Pancreas (tissue), 10 donors: ENCODE measurements at places on chromosomes 12 and 14. TPM values are rescaled to one million over a fixed set of nuclear protein-coding genes. Genes with fewer than 3 reads are reported as not detected.
A peak's percentile ranks its signal among the peaks of the same experiment; 100 is the strongest.

Gene TMPRSS12
- not detected for polyA plus RNA-seq

Gene TRIM9
- 3.4 TPM for polyA plus RNA-seq

Gene SPRING1
- 8.4 TPM for polyA plus RNA-seq

Gene PARP11
- polyA plus RNA-seq, result 3.6 TPM

DNA sequence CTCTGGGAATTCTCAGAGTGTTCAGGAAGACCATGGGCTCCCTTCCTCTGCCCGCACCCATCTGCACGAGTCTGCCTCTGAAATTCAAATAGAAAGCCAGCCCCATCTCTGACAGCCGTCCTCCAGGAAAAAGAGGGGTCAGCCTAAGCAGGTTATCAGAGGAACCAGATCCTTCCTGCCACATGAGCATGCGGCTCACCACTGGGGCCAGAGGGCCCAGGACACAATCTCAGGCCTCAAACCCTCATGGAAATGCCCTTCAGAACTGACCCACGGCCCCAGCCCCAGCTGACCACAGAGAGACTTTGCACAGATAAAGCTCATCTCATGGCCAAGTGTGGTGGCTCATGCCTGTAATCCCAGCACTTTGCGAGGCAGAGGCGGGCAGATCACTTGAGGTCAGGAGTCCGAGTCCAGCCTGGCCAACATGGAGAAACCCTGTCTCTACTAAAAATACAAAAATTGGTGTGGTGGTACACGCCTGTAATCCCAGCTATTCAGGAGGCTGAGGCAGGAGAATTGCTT lies 23.2 kb downstream of the PXN start:
- H3K4me1 ChIP-seq, result peaks cover 5% of the 10 kb centered on the region
- no peaks in the 10 kb centered on the region for H3K27me3 ChIP-seq

- H3K36me3 ChIP-seq, result no peaks in the 10 kb centered on the region
- no peaks in the 10 kb centered on the region for H3K27me3 ChIP-seq
- no peak overlapping the region for H3K4me3 ChIP-seq
Measured at GRCh38 chr14:78519863-78520262, 349.7 kb downstream of the NRXN3 start.

- no peaks in the 10 kb centered on the region for H3K27me3 ChIP-seq
- H3K36me3 ChIP-seq, result no peaks in the 10 kb centered on the region
- H3K4me1 ChIP-seq, result no peaks in the 10 kb centered on the region
- no peak overlapping the region for H3K27ac ChIP-seq
- H3K4me3 ChIP-seq, result no peak overlapping the region
- no peak for DNase-seq
Measured at GRCh38 chr14:85205875-85206274, 324.1 kb upstream of the FLRT2 start.

GRCh38 chr12:53097564-53098353 lies at the start of gene IGFBP6:
IGFBP6 (plus strand) TSS chr12:53097667; CDS start chr12:53097718, 51 bp downstream.
- peak; percentile 53 for DNase-seq
- no peaks in the 10 kb centered on the region for H3K27me3 ChIP-seq
- peak within 1 kb of the TSS; percentile 66 for H3K27ac ChIP-seq

Gene CMA1
- not detected for polyA plus RNA-seq

Gene SPX
- polyA plus RNA-seq, result 13.4 TPM

Gene PIP4P1
- 38.2 TPM for polyA plus RNA-seq

- H3K4me3 ChIP-seq, result no peak overlapping the region
- H3K36me3 ChIP-seq, result no peaks in the 10 kb centered on the region
- no peaks in the 10 kb centered on the region for H3K27me3 ChIP-seq
Measured at GRCh38 chr14:79727900-79728299, 483.4 kb downstream of the DIO2 start.

Gene CLEC9A
- polyA plus RNA-seq, result not detected

Gene GCN1
- polyA plus RNA-seq, result 18.9 TPM

DNA sequence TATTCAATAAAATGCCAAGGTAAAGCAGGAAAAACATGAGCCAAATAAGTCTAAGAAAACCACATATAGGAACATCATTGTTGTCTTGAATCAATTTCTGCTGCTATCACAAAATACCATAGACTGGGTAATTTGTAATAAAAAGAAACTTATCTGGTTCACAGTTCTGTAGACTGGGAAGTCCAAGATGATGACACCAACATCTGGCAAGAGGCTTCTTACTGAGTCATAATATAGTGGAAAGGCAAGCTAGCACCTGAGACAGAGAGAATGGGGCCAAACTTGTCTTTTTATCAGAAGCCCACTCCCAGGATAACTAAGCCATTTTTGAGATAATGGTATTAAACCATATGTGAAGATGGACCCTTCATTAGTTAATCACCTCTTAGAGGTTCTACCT lies 975.9 kb downstream of the FLRT2 start:
- no peak overlapping the region for H3K4me3 ChIP-seq
- no peaks in the 10 kb centered on the region for H3K4me1 ChIP-seq
- H3K36me3 ChIP-seq, result no peaks in the 10 kb centered on the region

Gene CCDC38
- not detected for polyA plus RNA-seq

Gene OAS3
- polyA plus RNA-seq, result 2.3 TPM

DNA sequence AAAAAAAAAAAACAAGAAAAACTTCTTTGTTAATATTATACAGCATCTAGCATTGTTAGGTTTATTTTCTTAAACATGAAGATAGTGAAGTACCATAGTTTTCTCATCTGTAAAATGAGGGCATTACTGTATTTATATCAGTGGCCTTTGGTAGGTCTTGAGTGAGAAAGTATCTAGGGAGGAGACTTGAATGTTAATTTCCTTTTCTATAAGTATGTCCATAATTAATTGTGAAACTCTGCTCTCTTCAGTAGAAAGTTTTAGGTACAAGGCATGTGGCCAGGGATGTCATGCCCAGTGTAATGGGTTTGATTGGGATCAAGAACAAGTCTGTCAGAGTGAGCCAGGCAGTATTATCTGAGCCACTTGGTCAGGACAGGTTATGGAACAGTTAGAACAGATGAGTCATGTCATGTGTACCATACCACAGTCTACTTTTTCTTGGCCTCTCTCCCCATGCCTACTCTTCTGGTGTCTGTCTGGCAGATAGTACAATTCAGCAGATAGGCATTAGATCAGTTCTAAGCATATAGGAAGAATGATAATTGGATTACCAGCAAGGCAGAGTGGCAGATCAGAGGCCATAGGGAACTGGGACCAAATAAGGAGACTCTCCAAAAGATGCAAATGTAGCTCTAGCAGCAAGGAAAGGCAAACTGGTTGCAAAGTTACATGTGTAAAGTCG lies 30.4 kb downstream of the FBXO34 start:
- no peaks in the 10 kb centered on the region for H3K27me3 ChIP-seq
- no peak overlapping the region for H3K27ac ChIP-seq
- H3K4me3 ChIP-seq, result no peak overlapping the region
- H3K36me3 ChIP-seq, result no peaks in the 10 kb centered on the region
- DNase-seq, result no peak

GRCh38 chr14:90981636-90982035 lies 78.8 kb downstream of the RPS6KA5 start:
- DNase-seq, result no peak
- no peaks in the 10 kb centered on the region for H3K36me3 ChIP-seq
- no peak overlapping the region for H3K4me3 ChIP-seq
- no peak overlapping the region for H3K27ac ChIP-seq
- H3K4me1 ChIP-seq, result no peaks in the 10 kb centered on the region

- H3K36me3 ChIP-seq, result no peaks in the 10 kb centered on the region
- H3K4me1 ChIP-seq, result no peaks in the 10 kb centered on the region
- H3K4me3 ChIP-seq, result no peak overlapping the region
- no peaks in the 10 kb centered on the region for H3K27me3 ChIP-seq
- H3K27ac ChIP-seq, result no peak overlapping the region
Measured at GRCh38 chr12:3683670-3684069, 69.2 kb downstream of the CRACR2A start.

GRCh38 chr12:25995906-25996305 lies 37.4 kb downstream of the RASSF8 start:
- no peaks in the 10 kb centered on the region for H3K27me3 ChIP-seq
- no peak for DNase-seq
- no peaks in the 10 kb centered on the region for H3K36me3 ChIP-seq
- H3K4me1 ChIP-seq, result peaks cover 18% of the 10 kb centered on the region

Gene MFAP5
- polyA plus RNA-seq, result 5.7 TPM

Gene PROX2
- not detected for polyA plus RNA-seq

GRCh38 chr14:99566009-99566389 lies 38.0 kb downstream of the CCDC85C start:
- H3K27me3 ChIP-seq, result no peaks in the 10 kb centered on the region
- H3K4me1 ChIP-seq, result peaks cover 58% of the 10 kb centered on the region
- H3K27ac ChIP-seq, result peak overlapping the region; percentile 80
- no peak overlapping the region for H3K4me3 ChIP-seq
- no peaks in the 10 kb centered on the region for H3K36me3 ChIP-seq
- no peak for DNase-seq
